Activated T-cell treated with anti-CD3 and anti-CD28 coated beads, Interleukin-2, amount 50 U/mL, for 72 hours (primary cell): ENCODE measurements at places on chromosomes 12 and 14.

GRCh38 chr14:104975481-104976197 is 2.5 kb downstream of the AHNAK2 start:
- peak; percentile 28 for DNase-seq

DNA sequence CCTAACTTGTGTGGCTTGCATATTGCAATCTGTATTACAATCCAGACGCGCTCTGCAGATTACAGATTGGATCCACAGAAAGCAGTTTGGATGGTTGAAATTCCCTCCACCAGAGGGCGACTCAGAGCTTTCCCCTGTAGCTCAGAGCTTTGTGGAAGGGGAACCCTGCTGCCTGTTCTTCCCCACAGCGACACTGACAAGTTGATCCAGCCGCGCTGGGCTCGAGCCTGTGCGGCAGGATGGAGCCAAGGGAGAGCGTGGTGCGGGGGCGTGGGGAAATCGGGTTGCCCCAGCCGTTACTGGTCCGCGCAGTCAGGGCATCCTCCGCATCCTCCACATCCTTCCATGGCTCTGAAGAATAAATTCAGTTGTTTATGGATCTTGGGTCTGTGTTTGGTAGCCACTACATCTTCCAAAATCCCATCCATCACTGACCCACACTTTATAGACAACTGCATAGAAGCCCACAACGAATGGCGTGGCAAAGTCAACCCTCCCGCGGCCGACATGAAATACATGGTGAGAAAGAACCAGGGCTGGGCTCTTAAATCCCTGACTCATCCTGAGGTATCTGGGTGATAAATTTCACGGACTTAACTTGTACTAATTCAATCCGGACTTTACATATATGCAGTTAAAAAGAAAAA is at the start of gene GLIPR1L1:
GLIPR1L1 (plus strand) TSS at position 287 of the 647 bp plus-strand sequence; CDS start at position 346, 59 bp downstream.
- DNase-seq, result peak; percentile 83

- DNase-seq, result no peak
These were observed 86.4 kb upstream of the PIWIL1 start for GRCh38 chr12:130251236-130251780.

GRCh38 chr14:54673193-54674045 is 106.5 kb downstream of the SAMD4A start:
- no peak for DNase-seq
